ENCODE measurements at places on chromosomes 7 and 10.

GRCh38 chr7:70590126-70590854 lies 541.7 kb upstream of the GALNT17 start:
- DNase-seq, result no peak

- DNase-seq, result no peak
These were observed 210.6 kb downstream of the TCF7L2 start for GRCh38 chr10:113160641-113161040.

DNA sequence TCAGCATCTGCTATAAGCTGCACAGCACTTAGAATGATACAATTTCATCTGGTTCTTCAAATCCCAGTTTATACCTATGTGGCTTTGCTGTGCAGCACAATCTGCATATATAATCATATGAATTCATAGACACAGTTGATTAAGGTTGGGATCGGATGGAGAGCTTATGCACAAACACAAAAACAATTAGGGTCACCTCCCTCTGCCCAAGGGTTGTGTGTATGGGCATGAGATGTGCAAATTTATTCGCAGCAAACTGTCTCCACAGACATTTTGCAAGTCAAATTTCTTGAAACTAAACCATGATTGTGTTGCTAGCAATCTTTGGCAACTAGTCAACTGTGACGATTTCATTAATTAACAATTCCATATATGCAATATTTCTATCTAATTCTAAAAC lies 955.7 kb downstream of the SORCS3 start:
- DNase-seq, result no peak

GRCh38 chr10:122495406-122496340 lies 34.3 kb downstream of the HTRA1 start:
- DNase-seq, result peak; percentile 36

DNA sequence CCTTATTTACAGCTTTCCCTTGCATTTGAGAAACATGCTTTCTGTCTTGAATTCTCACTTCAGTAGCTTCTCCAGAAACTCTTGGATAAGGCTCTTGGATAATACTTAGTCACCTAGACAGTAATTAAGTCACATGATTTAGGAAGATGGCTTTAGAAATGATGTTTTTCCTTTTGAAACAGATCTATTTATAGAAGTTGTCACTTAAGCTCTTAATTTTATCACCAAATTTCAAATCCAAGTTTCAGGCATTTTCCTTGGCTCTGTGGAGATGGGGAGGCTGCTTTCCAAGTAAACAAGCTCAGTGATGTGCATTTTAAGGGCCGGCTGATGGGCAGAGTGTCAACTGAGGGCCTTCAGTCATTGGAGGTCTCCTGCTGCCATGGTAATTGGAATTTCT lies 130.3 kb downstream of the SRI start:
- no peak for DNase-seq

DNA sequence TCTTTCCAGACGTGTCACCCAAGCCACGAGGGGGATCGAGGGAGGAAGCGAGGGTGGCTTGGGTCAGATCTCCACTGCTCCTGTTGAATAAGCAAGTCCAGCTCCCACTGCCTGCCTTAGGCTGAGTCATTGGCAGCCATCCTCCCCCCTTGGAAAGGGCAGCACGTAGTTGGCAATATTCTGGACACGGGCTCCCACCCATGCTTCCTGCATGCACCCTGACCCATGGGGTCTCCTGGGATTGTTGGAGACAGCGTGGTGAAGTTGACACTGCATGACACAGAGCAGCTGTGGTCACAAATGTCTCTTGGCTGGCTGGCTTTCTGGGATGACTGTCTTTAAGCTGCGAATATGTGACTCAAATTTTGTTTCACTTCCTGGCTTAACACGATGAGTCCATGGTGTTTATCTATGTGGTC lies 11.2 kb downstream of the BTBD16 start:
- no peak for DNase-seq

DNA sequence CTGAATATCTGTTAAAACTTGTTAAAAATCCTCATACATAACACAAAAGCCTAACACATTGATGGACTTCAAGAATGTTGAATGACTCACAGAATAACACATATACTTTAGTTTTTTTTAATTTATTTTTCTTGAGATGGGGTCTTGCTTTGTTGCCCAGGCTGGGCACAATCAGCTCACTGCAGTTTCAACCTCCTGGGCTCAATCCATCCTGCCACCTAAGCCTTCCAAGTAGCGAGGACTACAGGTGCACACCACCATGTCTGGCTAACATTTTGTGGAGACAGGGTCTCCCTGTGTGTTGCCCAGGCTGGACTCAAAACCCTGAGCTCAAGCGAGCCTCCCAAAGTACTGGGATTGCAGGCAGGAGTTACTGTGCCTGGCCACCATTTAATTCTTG lies 28.1 kb downstream of the SUV39H2 start:
- DNase-seq, result no peak

DNA sequence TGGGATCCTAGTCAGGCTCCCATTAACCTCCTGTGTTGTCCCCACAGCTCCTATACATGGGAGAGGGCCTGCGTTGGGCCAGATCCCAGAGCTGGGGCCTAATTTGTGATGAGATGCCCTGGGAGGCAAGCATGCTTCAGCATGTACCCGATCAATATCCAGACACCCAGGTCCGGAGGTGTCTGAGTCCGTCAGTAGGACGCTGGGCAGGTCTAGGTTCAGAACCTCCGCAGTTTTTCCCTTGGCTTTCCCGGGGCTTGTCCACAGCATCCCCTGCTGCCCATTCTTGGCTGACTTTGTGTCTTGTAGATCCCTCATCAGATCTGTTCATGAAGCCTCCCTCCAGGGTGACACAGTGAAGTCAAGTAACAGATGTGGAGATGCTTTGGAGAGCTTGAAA lies 32.7 kb upstream of the RBAK start:
- no peak for DNase-seq

DNA sequence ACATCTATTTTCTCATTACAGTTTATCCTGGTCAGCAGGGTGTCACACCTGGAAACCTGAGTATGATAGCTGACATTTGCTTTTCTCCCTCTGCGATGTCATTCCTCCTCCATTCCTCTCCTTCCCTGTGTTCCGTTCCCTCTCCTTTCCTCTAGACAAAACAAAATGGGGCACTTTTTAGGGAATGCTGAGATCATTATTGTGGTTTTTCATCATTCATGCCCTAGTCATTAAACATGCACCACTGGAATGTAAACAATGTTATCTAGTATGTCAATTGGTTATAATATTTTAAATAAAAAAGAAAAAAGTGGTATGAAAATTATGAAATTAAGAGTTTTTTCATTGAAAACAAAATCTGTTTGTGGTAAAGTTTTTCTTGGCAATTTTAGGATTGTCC lies 132.6 kb downstream of the MAPK8 start:
- DNase-seq, result no peak

GRCh38 chr10:48981310-48981907 lies 41.8 kb upstream of the LRRC18 start:
- no peak for DNase-seq

DNA sequence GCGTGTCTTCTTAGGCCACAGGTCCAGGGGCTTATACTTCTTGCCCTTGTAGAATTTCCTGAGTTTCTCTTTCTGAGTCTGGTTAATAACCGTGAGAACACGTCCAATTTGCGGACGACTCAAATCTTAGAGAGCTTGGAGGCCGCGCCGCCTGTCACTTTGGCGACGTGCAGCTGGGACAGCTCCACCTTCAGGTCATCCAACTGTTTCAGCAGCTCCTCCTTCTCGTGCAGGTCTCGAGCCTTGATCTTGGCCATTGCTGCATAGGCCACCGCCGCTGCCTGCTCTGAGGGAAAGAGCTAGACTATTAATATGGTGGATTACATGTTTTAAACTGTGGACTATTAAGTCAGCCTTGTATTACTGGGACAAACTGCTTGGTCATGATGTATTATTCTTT lies 26.9 kb downstream of the EVX1 start:
- DNase-seq, result no peak

DNA sequence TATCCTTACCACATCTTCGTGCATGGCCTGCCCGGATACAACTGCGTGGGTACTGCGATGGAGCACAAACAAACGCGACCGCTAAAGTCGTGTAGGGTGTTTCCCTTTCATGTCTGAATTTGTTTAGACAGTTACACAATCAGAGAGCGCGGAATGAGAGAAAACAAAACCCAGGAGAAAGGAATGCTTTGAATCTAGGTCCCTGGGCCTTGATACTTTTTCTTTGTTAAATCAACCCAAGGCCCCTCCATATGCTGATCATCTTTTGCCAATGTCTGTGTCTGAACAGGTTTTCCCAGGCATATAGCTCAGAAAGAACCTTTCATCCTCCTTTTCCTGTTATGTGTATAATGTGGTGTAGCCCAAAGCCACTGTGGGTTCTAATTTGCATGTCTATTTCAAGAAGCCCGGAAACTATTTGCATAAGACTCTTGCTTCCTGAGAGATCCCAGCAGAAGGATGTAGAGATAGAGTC lies 145.8 kb downstream of the FRMD4A start:
- DNase-seq, result peak; percentile 35

DNA sequence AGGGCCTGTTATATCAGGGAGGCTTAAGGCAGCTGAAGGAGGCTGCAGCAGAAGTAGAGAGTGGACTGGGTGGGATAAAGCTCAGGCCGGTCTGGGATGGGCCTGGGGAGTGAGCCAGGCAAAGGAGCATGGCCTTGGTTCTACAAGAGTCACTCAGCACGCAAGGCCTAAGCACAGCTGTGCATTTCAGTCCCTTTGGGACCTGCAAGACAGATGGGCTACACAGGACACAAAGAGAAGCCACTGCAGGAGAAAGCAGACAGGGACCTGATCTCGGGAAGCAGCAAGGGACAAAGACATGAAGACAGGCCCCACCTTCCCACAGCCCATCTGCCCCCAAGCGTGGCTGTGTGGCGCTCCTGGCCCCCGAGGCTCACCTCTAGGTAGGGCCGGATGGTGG lies 29.4 kb downstream of the RRP12 start:
- DNase-seq, result no peak

GRCh38 chr10:67802767-67803538 lies 35.0 kb downstream of the DNAJC12 start:
- DNase-seq, result no peak

DNA sequence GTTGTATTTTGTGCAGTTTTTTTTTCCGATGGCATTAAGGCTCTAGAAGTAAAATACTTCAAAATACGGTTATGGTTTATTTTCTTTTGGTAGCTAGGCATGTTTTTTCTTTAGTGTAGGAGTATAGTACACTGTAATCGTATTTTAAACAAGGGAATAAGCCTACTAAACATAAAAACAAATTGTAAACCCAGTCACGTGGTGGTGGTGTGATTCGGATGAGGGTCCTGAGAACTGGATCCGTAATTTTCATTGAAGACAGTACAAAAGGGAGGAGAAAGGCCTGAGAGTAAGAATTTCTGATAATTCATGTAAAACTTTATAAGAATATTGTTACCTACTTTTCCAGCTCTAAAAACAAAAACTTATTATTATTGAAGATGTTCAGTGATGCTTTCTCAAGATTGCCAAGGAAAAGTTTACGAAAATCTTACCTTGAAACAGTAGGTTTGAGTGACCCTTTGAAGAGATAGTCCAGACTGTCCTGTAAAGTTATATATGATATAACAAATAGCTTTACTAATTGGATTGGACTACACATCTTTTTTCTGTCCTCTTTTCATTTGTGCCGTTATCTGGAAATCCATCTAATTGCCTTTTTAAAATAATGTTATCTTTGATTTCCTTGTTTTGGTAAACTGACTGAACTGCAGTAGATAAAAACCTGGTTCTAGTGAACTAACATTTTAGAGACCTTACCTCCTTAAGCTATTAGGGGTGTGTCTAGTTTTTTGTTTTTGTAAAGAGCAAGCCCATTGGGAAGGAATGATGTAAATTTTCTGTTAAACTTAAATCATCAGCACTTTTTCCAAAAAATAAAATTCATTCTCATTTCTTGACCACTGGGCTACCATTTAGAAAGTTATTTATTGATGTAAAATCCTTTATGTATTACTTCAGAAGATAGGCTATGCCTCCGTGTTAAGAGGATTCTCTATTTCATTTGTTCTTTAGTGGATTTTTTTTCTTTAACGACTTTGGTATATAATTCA lies 1.0 kb upstream of the PBLD start:
- DNase-seq, result no peak

GRCh38 chr7:128053023-128053422 lies 21.8 kb upstream of the LRRC4 start:
- DNase-seq, result peak; percentile 50

DNA sequence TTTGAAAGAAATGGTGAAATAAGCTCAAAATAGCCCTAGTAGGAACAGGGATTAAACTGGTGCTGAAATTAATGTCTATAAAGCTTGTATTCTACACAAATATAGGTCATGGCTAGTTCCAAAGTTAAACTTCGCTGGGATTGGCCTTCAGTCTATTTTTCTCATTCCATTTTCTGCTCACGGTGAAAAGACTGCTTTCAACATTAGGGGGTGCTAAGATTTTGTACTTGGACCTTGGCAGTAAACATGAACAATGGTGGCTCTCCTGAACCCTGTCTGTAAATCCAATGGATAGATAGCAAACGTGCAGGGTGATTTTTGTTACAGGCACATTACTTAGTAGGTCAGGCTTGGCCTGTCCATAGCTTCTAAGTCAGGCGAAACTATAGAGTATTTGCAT lies 36.0 kb upstream of the RSU1 start:
- no peak for DNase-seq

DNA sequence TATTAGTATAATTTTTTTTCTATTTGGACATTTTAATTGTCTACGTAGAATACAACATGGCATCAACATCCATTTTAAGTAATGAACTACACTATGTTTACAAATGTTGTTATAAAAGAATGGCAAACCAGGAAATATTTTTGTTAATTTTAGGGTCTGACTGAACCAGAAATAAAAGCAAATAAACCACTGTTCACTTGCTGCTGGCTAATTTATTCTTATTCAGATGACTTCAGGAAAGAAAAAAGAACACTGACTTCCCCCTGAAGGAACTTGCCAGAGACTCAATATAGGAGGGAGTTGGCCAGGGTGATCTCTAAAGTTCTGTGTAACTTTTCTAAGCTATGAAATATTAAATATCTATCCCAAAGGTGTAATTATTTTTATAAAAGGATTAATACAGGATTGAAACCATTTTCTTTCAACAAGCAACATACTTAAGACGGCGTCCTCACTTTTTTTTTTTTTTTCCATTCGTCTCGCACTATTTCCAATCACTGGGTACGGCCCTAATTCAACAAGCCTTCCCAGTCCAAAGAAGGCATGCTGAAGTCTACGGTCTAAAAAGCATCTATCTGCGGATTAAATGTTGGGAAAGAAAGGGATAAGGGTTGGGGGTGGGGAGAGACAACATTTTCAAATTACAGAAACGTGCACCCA lies 1.2 kb downstream of the USP6NL start:
- DNase-seq, result no peak

- peak; percentile 57 for DNase-seq
These were observed 169.5 kb downstream of the SNX13 start for GRCh38 chr7:17770710-17771375.

DNA sequence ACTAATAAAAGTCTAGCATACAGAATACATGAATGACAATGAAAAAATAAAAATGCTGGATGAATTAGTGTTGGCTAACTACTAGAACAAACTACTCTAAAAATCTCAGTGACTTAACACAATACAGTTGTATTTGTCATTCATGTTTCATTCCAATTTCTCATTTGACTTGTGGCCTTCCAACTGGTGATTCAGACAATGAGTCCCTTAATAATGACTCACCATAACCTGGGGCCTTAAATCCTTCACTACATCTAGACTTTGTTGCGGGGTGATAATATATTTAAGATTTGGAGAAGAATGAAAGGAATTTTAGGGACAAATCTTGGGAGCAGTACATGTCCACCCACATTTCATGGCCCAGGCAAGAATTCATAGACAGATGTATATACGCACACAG lies 90.5 kb upstream of the POM121L12 start:
- DNase-seq, result no peak

Data from DMS153 (cell line).